ENCODE measurements at places on chromosomes 16 and 17. TPM values are rescaled to one million over a fixed set of nuclear protein-coding genes. Genes with fewer than 3 reads are reported as not detected.

Gene PSMD3
- total RNA-seq, result 111 TPM

Gene CIBAR2
- not detected for total RNA-seq

Gene PRSS27
- total RNA-seq, result 0.69 TPM

Gene C1QTNF8
- 0.13 TPM for total RNA-seq

Gene MRC2
- total RNA-seq, result 641 TPM

Gene C16orf54
- not detected for total RNA-seq

Gene HOXB5
- 0.50 TPM for total RNA-seq

Gene COIL
- total RNA-seq, result 10.7 TPM

Gene LONP2
- total RNA-seq, result 77.1 TPM

Gene GJD3
- total RNA-seq, result 5.9 TPM

Gene CCL14
- not detected for total RNA-seq

Gene NPIPB13
- 0.73 TPM for total RNA-seq

Gene HS3ST3A1
- total RNA-seq, result 0.99 TPM

Gene PLCD3
- total RNA-seq, result 39.2 TPM

Gene KRTAP4-4
- total RNA-seq, result not detected

Gene CWC25
- 8.1 TPM for total RNA-seq

Gene PERCC1
- total RNA-seq, result not detected

Gene MFSD11
- total RNA-seq, result 30.4 TPM

Gene CDC42EP4
- total RNA-seq, result 36.4 TPM

Gene LRRC37B
- 10.7 TPM for total RNA-seq

Gene EVPLL
- not detected for total RNA-seq

Gene GUCY2D
- not detected for total RNA-seq

Gene KRTAP3-1
- not detected for total RNA-seq
